ENCODE measurements at places on chromosomes 16 and 17.

DNA sequence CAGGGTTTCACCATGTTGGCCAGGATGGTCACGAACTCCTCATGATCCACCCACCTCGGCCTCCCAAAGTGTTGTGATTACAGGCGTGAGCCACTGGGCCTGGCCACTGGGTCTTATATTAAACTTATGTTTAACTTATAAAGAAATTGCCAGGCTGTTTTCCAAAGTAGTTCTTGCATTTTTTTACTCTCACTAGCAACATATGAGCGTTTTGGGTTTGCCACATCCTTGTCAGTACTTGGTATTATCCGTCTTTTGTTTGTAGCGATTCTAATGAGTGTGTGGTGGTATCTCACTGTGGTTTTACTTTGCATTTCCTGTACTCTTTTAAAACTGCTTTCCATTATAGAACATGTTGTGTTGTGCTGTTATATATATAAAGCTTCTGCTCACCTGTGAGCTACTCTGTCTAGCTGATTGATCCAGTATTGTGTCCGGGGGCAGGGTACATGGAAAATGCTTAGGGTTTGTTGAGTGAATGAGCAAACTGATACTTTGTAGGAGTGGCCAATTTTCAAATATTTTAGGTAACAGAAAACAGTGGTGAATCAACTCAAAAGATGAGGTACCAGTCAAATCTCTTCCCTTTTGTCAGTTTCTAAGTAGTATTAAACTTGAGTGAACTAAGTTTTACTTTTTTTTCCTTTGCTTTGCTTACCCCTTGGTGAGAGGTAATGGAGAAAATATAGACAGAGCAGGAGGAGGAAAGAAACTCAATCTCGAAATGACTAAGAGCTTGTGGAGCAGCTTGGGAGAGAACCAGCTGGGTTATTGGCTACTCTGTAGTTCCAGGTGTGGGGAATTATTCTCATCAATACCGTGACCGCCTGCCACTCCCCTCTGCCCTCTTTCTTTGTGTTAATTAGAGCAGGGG, 75.8 kb downstream of the PITPNC1 start:
- no peak for DNase-seq

DNA sequence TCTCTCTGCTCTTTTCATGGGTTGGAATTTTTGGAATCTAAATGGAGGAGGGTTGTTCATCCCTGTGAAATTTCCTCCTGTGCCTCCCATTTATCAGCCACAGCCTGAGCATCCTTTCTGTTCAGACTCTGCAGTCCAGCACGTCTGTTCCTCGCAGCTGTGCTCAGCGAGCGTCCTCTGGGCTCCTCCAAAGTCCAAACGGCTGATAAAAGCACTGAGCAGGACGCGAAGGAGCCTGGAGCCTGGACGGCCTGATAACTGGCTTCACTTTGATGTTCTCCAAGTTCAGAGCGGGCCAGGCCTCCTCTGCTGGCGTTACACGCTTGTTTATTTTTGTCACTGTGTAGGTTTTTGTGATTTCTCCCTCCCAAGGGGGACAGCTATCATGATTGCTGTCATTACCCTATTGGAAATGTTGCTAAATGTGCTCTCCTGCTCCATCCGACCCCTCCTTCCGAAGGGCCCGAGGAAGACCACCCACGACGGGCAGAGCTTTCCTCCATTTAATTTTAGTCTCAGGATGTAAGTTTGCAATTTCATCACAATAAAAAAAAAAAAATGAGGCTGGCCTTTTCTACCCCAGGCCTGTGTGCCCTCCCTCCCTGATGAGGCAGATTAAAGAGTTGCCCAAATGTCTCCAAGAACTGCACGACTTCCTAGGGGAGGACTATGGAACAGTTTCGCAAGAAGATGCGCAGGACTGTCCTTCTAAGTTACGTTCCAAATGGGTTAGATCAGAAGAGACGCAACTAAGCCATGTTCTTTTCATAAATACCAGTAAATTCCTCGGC, 290.5 kb upstream of the FOXF1 start:
- no peak for DNase-seq

DNA sequence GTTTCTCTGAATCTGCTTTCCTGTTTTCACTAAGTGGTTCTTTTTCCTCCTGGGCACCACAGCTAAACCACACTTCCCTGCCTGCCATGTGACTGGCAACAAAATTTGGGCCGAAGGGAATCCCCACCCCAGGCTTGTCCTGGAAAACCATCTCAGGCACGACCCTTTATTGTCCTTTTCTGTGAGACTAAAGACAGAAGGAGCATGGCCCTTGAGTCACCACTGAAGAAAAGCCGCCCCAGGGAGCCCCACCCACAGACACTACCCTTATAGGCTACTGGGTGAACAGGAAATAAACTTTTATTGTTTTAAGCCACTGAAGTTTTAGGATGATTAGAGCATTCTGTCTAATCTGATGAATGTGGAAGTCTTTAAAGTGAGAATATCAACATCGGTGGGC, 88.6 kb upstream of the BRD7 start:
- no peak for DNase-seq

- DNase-seq, result no peak
These were observed 894 bp downstream of the RNF227 start for GRCh38 chr17:7915179-7915610.

- no peak for DNase-seq
These were observed 18.7 kb upstream of the MTSS2 start for GRCh38 chr16:70704586-70704985.
